ENCODE measurements at places on chromosomes 6 and 20.

GRCh38 chr6:52995913-52996645, 995 bp upstream of the GSTA4 start:
- DNase-seq: no peak

DNA sequence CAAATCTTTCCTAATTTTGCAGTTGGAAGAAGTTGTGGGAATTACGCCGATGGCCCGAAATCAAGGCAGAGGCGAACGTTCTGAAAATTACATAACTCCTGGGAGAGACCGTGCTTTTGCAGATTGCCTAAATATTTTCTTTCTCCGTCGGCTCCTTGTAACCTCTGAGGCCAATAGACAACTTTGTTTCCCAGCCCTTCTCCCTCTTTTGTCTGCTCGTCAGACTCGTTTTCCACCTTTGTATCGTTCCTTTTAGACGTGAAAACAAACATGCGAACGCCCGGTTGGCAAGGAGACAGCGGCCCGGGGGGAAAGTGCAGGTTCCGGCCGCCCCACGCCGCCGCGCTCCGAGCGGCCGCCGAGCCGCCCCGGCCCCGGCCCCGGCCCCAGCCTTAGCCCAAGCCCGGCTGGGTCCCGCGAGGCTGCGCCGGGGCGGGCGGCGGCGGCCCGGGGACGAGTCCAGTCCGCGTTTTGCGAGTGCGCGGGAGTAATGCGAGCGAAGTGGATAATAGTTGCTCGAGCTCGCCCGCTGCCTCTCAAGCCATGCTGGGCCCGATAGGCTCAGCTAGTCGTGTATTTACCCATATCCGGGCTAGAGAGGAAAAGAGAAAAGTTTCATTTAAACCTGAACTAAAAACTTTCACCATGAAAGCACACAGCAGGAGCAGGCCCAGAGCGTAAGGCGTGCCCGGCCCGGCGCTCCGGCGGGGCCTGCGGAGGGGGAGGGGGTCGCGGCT, at the start of gene ARID1B:
TSS of gene ARID1B (plus strand) at position 539 of the 737 bp plus-strand sequence. CDS start 303 bp downstream, outside the sequence.
- DNase-seq: peak; percentile 69

DNA sequence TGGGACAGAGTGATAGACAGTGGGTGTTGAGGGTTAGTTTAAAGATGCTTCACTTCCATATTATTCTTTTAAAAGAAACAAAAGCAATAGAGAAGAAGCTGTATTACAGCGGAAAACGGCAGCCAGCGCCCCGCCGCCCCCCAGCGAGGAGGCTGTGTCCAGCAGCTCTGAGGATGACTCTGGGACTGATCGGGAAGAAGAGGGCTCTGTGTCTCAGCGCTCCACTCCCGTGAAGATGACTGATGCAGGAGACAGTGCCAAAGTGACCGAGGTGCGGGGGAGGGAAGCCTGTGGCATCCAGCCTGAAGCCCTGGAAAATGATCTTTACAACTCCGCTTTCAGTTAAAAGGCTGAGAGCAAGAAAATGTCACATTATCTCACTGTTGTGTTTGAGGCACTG, 100.2 kb downstream of the FIG4 start:
- DNase-seq: no peak

DNA sequence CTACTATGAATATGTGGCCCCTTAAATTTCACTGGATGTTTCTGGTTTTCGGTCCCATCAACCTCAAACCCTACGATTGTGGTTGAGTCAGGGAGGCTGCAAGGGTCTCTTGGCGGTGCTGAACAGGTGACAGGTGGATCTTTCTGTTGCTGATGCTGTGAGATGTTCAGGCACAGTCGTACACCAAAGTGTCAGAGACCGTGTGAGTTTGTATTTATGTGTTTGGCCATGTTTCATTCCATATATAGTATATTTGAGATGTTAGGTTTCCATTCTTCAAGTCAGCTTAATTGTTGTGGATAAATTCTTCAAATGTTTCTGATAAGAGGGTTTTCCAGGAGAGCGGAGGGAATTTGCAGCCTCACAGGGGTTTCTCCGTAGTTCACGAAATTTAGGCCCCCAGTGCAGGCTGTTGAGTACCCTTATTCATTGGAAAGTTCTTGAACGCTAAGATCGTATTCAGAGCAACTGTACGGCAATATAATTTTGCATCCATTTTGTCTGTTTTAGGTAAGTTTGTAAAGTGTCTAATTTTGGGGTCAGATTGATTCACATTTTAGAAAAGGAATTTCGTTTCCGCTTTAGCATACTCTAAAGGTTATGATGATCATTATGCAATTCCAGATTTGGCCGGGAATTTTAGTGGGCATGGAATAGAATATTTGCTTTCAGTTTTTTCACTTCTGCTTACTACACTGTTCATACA, 1.2 kb downstream of the TAB2 start:
- no peak for DNase-seq

DNA sequence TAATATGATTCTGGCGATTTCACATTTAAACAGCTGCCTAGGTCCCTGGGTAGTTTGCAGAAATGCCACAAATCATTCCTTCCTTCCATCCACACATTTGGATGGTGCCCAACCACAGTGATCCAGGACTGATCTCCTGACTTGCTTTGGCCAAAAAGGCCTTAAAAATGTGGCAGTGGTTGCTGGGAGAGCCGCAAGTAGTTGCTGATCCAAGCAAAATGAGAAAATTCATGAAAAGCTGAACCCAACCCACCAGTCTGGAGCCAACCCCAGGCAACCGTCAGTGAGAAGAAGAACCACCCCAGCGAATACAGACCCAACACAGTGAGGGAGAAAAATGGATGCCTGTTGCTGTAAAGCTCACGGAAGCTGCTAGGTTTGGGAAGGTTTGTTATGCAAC, 25.1 kb downstream of the RALGAPA2 start:
- no peak for DNase-seq

DNA sequence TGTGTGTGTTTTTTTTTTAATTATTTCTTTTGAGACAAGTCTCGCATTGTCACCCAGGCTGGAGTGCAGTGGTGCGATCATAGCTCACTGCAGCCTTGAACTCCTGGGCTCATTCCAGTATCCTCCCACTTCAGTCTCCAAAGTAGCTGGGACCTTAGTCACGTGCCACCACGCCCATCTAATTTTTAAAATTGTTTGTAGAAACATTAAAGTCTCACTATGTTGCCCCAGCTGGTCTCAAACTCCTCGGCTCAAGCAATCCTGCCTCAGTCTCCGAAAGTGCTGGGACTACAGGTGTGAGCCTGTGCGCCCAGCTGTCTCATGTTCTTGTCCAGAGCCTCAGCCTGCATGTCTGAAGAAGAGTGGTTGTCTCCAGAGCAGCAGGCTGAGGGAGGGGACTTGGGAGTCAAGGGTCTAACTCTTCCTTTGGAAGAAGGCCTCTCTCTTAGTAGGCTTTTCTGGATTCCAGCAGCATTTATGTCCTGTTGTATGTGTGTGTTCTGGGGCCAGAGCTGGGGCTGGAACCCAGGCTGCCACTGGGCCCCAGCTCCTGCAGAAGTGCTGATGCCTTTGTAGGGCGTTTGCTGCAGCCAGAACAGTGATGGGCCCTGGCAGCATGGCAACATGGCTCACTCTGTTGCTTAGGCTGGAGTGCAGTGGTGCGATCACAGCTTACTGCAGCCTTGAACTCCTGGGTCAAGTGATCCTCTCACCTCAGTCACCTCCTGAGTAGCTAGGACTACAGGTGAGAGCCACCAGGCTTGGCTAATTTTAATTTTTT, 5.4 kb downstream of the DNMT3B start:
- no peak for DNase-seq

DNA sequence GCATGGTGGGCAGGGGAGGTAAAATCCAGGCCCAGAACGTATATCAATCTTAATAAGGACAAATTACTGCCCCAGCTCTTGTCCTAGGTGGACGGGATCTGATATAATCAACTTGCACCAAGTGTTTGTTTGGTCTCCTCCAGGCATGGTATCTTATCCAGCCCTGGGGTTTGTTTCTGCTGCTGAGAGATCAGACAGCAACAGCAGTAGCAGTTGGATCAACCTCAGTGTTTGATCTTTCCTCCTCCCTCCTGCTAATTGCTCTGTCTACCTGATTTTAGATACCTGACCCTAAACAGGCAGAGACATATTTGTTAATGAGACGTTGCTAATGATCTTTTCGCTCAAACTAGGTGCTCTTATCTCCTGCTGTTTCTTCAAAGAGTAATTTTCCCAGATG, 100.4 kb upstream of the BACH2 start:
- DNase-seq: no peak

DNA sequence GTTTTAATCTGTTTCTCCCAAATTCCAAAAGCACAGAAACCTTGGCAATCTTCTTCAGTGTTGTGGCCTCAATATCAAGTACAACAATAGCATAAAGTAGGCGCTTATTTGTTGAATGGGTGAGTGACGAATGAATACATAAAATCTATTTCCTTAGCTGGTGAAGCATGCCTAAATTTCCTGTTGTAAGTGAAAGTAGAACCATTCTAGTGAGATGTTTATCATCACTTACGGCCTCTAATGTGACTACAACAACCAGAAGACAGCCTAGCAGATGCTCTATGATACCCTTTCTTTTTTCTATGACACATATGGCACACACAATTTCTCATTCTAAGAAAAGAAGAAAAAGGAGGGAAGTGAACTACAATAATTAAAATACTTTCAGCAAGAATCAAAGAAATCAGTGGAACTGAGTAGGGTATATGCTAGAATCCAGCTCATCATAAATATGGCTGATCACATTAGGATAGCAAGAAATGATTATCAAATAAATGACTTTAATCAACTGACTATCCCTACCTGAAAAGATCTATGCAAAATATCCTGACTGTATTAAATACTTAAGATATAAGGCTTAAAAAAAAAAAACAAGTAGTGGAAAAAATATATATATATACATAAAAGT, 67.4 kb downstream of the BTBD9 start:
- DNase-seq: no peak

GRCh38 chr6:109013656-109014305, 80.9 kb downstream of the SESN1 start:
- no peak for DNase-seq

DNA sequence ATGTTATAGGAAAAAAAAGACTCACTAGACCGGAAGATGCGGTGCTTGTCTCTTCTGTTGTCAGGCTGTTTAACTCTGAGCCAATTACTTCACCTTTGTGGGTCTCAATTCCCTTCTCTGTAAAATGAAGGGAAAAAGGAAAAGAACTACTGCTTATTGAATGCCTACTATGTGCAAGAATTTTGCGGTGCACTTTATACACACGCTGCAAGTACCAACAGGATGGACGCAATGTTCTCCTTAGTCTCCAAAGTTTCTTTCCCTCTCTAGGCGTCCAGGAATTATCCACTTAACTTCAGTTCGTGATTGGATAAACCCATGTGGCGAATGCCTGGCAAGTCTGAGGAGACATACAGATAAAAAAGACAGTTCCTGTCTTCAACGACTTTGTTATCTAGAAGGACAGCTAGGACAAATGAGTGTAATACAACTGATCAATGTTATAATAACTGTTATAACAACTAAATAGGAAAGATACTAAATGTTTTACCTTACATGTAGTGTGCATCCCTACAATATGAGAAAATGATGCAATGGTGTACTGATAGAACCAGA, 69.0 kb upstream of the JARID2 start:
- no peak for DNase-seq

DNA sequence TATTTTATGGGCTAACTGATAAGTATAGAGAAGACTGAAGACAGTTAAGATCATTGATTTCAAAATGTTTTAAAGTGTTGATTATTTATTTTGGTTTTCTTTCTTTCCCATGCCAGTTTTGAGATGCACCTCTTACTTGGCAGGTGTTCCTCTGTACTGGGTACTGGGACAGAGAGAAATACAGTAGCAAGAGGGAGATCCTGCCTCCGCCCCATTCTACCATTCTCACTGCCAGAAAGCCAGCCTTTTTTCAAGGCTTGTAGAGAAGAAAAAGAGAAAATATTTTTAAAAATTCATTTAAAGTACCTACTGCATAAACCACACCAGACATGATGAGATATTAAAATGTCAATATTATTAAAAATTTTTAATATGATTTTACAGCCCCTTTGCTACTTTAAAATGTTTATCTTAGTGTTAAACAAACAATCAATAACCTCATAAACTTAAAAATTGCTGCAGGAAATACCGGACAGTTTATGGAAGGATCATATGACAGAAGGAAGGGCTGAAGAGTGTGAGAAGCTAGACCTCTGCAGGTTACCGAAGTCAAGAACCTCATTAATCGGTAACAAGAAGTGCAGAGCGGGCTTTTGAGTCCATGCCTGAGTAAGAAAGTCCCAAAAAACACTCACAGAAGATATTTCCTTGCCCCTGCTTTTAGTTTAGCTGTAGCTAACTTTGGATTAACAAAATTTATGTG, 117.8 kb upstream of the ESR1 start:
- DNase-seq: no peak

DNA sequence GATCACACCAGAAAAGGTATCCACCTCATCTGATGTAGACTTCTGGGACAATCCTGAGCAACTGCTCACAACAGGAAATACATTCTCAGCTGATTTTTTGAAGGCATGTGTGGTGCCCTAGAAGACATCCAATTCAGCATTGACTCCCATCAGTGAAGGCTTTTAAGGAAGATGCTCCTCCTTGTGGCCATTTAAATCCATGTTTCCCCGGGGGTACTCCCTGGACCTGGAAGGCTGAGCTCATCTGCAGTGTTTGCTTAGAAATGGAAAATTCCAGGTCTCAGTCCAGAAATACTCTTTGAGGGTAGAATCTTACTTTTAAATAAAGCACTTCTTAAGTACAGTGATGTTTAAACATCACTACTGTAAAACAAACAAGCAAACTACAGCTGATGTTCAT, 195.5 kb upstream of the PDE10A start:
- DNase-seq: no peak

DNA sequence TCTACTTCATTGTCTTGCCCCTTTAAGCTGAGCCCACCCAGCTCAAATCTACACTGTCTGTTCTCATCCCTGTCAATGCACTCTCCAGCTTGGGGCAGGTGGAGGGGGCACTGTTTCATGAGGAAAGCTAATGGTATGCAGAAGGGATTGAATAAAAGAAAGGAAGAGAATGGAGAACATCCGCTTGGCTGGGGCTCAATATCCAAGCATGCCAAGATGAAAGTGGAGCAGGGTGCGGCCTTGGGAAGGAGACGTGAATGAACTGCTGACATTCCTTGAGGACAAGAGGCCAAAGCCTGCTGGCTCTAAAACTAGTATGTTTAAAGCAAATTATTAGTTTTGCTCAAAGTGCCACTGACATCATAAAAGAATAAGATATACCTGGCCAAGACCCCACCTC, 24.2 kb downstream of the AKAP12 start:
- no peak for DNase-seq

DNA sequence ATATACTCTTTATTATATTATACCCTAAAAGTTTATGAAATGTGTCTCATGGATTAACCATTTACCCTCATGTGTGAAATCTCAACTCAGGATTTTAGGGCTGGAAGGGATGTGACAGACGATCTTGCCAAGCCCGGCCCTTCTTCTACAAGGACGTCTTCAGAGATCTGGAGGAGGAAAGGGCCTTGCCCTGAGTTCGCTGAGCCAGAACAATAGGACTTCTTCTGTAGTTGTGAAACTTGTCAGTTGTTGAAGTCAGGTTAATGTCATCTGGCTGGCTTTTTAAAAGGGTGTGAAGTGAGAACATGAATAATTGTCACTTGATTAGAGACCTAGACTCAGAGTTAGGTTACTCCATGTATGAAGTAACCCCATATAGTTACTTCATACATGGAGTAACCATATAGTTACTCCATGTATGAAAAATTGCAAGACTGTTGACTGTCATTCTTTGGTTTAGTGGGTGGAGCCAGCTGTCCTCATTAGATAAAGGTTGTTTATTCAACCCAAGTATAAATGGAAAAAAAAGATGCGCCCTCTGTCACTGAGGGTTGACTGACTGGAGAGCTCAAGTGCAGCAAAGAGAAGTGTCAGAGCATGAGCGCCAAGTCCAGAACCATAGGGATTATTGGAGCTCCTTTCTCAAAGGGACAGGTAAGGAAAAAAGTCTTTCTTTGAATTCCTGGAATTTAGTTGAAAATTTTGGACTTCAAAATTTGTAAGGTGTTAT, at the start of gene ARG1:
TSS of gene ARG1 (plus strand) at position 541 of the 730 bp plus-strand sequence. CDS start at position 598, 57 bp downstream.
- no peak for DNase-seq

Measured in activated T-cell treated with anti-CD3 and anti-CD28 coated beads for 48 hours (primary cell).